Fibroblast of skin of abdomen (primary cell): ENCODE measurements at places on chromosomes 5 and 9.

- DNase-seq = no peak
These were observed 18.2 kb upstream of the CCNH start for GRCh38 chr5:87430863-87431457.

DNA sequence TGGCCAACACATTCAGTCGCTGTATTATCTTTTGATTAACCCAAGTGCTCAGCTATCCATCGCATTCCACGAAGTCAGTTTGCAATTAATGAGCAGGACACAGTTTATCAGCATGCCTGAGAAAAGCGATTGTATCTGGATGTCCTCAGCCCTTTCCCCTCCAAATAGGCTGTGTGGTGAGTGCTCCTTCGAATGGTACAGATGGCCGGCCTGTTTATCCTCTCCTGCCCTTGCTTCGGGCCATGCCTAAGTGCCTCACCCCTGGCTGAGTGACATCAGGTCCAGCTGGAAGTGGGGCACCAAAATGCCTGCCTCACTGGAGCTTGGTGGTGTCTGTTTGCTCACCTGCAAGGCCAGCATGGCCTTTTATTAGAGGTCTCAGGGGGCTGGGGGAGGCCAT lies 317.3 kb downstream of the GADD45G start:
- DNase-seq = no peak

DNA sequence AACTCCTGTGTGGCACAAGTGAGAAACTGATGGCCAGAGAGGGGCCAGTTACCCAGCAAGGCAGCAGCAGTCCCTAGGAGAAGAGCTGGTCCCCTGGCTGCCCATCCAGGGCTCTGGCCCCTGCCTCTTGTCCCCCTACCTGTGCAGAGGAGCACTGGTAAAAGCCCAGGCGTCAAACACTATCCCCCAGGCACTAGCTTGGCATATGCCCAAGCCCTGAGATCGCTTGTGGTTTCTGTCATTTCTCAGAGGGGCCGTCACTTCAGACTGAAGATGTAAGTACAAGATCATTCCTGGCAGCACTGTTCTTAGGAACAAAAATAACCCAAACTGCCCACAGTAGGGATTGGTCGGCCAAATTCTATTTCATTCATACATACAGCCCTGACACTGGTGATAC lies 53.9 kb downstream of the COL15A1 start:
- DNase-seq = peak; percentile 68

- no peak for DNase-seq
These were observed 38.4 kb downstream of the ROR2 start for GRCh38 chr9:91911657-91912056.

- DNase-seq = no peak
These were observed 232.2 kb upstream of the SEMA6A start for GRCh38 chr5:116806836-116807235.

DNA sequence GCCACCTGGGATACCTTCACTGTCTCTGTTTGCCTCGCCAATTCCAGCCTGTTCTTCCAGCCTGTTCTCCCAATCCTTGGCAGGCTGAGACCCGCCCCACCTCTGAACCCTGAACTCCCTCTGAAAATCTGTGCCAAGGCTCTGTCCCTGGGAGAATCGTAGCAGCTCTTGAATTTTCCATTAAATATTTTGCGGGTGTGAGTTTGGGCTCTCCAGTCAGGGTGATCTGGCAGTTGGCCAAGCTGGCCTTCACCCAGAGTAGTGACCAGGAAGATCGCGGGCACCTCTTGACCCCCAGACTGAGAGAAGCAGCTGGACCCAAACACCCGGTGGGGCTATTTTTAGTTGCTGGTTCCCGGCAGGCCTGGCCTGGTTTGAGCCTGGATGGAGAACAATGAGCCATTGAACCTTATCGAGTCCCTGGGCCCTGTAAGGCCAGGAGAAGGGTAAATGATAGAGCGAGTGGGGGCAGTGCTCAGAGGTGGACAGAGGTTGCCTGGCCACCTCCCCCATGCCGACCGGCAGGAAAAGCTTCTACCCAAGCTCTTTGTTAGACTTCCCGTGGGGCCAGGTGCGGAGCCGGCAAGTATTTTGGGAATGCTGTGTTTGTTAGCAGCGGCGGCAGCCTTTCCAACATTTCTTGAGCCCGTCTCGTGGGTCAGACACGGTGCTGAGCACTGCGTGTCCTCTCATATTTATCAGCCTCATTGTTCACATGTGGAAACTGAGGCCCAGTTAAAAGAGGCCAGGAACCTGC lies 146.2 kb downstream of the RGS3 start:
- no peak for DNase-seq

- DNase-seq = no peak
These were observed 18.0 kb downstream of the SUSD1 start for GRCh38 chr9:112157087-112157486.

- DNase-seq = no peak
These were observed 21.5 kb upstream of the WHRN start for GRCh38 chr9:114526807-114527206.

GRCh38 chr9:73223594-73223993 lies 71.9 kb downstream of the ANXA1 start:
- DNase-seq = no peak

- peak; percentile 50 for DNase-seq
These were observed 140.7 kb downstream of the C9orf50 start for GRCh38 chr9:129480227-129480626.

GRCh38 chr5:128513806-128514205 lies 24.2 kb downstream of the FBN2 start:
- DNase-seq = peak; percentile 18

GRCh38 chr5:175021321-175021720 lies 296.9 kb downstream of the MSX2 start:
- DNase-seq = no peak

- DNase-seq = no peak
These were observed 5.4 kb downstream of the GDA start for GRCh38 chr9:72154468-72155285.

DNA sequence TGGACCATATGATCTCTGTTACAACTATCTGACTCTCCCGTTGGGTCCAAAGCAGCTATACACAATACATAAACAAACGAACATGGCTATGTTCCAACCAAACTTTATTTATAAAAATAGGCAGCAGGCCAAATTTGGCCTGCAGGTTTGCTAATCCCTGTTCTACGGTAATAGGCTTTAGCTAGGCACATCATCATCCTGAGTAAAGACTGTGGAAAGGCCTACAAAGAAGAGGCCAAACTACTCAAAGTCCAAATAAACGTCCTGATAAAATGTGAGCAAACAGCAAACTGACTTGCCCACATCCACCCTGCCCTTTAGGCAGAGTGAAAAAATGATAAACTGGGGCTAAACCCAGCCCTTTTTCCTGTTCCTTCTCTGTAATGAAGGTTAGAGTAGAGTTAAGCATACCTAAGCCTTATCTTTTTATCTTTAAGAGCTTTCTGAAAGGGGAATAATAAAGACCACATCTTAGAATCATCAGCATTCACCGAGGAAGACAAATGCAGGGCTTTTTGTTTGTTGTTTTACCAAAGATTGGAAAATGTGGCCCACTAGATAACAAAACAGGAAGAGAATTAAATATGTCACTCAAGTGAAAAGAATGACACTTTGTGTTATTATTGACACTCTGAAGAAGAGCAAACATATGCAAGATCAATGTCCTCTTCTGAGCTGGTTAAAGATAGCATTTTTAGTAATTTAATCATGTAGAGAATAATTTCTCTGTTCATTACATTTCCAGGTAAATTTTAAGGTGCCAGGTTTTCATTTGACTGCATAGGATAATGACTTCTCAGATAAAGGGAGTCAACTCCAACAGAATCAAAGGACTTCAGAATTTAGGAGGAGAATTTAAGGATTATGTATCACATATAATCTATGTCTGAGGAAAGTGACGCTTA lies 160.0 kb upstream of the GNA14 start:
- no peak for DNase-seq

DNA sequence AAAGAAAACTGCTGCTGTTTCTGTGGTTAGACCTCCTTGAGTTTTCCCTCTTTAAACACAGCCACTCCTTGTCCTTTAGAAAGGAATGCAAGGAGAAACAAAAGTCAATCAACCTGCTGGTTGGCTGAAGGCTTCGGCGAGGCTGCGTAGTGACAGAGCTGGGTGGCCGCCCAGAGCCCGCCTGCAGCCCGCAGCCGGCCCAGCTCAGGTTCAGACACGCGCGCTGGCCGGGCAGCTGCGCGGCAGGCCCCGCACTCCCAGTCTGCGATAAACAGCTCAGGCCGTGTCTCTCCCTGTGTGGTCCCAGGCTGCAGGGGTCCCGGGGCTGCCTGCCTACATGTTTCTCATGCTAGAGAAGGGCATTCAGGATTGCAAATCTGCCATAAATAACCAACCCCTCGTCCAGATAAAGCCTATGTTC lies 115.4 kb downstream of the HSD17B3 start:
- DNase-seq = peak; percentile 21

DNA sequence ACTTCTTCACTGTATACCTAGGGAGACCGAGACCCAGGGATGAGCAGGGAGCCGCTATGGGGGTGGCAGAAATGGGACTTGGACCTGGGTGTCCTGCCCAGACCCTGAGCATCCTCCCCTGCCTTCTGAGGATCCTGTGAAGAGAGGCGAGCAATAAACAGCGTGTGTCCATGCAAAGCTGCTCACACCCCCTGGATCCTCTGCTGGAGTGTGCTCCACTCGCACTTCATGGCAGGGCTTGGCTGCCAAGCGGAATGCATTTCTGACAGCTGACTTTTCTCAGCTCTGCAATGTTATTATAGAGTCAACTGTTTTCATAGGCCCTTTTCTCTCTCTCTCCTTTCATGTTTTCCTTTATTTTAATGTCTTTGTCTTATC lies 31.0 kb upstream of the ALDH1B1 start:
- DNase-seq = peak; percentile 39

DNA sequence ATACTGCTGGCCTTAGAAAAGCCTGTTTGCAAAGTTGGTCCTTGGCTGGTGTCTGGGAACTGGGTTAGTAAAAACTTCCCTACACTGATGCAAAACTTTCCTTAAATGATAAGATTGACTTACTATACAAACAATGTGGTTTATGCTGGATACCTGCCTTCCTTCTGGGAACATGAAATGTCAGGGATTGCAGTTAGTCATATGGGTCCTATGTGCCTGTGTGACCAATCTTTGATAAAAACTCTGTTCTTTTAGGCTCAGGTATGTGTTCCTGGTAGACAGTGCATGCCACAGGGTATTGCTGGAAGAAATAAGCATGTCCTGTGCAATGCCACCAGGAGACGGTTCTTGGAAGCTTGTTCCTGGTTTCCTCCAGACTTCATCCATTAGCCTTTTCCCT lies 173.3 kb downstream of the RMI1 start:
- DNase-seq = peak; percentile 33

DNA sequence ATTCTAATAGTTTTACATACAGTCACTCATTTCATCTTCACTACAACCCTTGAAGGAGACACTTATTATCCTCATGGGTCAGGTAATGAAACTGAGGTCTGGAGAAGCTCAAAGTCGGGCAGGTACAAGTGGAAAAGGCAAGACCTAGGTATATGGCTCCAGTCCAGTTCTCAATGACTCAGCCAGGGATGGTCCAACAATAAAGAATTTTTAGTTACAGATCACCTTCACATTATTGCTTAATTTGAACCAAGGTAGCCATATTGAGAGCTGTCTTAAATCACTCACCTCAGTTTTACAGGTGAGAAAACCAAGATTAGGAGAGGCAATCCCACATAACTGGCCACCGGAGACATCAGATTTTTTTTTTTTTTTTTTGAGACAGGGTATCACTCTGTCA lies 55.4 kb downstream of the PTPN3 start:
- DNase-seq = no peak

DNA sequence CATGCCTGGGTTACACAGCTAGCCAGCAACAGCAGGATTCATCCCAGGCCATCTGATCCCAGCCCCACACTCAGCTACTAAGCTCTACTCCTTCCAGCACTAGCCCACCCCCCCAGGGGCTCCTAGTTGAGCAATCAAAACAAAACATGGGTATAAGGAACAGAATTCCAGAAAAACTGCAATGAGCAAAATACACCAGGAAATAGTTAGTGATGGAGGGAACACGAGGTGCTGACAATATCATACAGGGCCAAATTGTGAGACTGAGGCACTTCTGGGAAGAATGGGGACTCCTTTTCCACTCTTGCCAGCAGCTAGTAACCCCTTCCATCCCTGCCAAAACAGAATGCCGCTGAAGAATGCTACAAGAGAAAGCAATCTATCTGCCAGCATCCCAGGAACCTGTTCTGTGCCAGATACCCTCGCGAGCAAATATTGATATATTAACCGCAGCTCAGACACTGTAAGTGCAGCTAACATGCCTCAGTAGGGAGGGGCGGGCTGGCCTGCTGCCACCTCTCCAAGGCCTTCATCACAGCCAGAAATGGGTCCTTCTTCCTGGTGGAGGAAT lies 161.4 kb downstream of the SLIT3 start:
- no peak for DNase-seq

GRCh38 chr9:36991516-36992134 lies 42.4 kb downstream of the PAX5 start:
- DNase-seq = no peak

DNA sequence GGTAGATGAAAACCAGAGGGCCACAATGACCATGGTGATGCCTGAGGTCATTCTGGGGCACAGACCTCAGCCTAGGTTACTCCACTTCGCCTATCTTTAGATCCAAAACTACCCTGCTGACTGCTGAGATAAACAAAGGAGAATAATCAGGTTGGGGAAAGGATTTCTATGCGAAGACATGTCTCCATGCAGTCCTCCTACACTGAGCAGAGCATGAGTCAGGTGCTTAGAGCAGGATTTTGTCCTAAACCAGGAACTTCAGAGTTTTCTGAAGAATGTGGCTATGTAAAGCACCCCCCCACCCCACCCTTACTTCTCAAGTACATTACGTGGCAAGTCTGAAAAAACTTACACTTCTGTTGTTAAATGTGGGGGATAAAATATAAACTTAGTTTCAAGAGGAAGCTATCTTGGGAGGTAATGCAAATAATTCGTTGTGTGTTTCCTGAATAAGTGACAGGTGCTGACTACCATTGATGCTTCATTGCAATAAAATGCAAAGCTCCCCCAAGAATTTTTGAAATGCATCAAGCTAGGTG lies 19.4 kb downstream of the PDCD1LG2 start:
- DNase-seq = no peak

GRCh38 chr9:19495186-19496028 lies 86.6 kb downstream of the ACER2 start:
- no peak for DNase-seq

DNA sequence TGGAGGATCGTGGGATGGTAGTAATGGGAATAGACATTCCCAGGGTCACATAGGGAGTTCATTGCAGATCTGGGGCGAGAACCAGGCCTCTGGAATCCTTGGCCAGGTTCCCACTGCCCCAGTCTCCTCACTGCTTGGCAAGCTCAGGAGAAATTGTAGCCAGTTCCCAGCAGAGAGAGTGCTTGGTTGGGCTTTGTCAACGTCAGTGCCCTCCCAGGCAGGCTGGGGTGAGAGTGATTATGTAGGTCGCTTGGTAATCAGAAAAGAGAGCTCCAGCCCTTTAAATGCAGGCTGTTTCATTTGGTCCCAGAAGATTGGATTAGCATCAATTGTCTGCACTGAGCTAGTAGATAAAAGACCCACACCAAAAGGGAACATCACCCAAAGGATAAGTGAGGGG lies 51.8 kb upstream of the GALNT10 start:
- DNase-seq = no peak

GRCh38 chr9:137369911-137370764 lies 52.8 kb downstream of the EXD3 start:
- no peak for DNase-seq
